Lower lobe of right lung (tissue), 2 donors: ENCODE measurements at places on chromosomes 5 and 9. TPM values are rescaled to one million over a fixed set of nuclear protein-coding genes. Genes with fewer than 3 reads are reported as not detected.

GRCh38 chr5:107483231-107484024 is 187.3 kb downstream of the EFNA5 start:
- no peak for DNase-seq

SPINK13 gene
- total RNA-seq = not detected

- DNase-seq = no peak
Observed at GRCh38 chr5:41199660-41200059, 13.7 kb downstream of the C6 start.

DNA sequence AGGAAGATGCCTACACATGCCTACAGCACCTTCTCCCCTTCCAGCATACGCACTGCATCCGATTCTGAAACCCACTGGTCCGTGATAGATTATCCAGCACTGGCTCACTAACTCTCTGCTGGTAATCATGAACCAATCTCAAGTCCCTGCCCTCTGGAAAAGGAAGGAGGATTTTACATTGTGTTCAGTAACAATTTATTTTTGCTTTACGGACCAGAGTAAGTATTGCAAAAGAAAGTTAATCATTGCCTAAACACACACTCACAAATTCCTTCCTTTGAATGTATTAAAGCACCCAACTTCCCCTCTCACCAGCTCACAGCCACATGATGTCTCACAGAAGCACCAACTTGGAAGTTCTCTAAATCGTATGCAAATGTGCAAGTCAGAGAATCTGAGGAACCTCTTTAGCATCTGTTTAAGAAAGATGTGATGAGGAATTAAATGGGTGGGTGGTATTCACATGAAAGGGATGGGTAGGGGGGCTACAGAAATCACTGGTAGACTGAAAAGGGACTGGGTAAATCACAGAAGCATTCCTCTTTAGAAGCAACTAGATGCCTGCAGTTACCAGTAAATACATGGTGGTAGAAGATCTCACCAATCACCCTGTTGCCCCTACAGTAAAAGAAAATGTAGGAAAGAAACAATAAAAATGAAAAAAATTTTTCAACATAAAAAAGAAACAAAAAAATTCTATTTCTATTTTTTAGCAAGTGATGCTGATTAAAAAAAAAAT is 8.4 kb downstream of the GNAQ start:
- DNase-seq = no peak

DNA sequence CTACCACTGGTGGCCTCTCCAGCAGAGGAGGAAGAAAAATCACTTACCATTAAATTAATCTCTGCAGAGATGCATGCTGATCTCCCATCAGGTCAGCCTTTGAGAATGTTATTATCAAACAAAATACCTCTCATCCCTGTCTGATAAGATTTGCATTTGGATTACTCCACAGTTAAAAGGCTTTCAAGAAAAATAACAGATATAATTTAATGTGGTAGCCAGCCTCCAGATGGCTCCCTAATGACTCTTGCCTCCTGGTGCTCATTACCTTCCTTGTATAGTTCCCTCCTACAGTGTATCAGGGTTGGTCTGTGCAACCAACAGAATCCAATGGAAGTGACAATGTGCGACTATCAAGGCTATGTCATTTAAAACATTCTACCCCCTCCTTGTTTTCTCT is 63.6 kb upstream of the TNPO1 start:
- DNase-seq = no peak

CLK4 gene
- 34.1 TPM for total RNA-seq

GLRA1 gene
- total RNA-seq = not detected

DNA sequence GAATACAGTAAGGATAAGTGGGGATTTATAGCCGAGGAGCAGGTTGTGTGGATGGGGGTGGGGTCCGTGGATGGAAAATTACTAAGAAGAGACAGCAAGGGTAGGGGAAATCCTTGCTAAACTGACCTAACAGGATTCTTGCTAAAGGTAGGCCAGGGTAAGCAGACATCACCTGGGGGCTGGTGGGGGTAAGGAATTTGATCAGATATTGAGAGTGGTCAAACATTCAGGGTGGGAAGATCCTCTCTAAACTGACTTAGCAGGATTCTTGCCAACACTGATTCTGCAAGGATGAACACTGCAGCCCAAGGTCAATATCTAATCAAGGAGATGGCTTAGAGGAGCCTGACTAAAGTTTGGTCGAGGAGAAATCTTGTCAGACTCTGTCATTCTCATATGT is 2.7 kb upstream of the PLGRKT start:
- DNase-seq = no peak

DNA sequence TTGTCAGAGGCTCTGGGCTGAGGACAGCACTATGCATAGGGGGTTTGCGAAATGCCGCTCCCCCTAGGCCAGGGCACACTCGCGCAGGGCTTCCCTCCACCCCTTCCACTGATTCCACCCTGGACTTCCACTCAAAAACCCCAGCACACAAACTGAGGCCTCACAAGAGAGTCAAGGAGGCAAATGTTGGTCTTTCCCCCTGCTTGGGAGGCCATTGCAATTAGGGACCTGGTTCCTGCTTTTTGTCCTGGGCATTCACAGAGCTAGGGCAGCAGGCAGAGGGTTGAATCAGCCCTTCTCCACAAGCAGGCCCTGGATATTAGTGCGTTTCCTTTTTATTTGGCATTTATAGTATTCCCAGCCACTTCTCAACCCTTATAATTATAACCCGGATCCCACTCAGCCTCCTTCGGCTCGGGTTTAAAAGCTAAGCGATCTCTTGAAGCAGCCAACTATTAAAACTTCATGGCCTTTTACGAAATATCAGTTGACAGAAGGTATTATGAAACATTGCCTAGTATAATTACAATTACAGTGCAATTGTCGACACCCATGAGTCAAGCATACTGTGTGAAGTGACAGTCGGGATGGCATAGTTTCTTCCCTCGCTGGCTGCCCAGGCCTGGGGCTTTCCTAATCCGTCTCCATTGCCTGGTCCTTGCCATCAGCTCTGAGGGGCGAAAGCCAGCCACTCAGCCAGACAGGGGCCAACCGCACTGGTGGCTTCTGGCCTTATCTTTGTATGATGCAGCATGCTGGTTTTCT is 285.5 kb upstream of the MAP3K1 start:
- DNase-seq = no peak

DNA sequence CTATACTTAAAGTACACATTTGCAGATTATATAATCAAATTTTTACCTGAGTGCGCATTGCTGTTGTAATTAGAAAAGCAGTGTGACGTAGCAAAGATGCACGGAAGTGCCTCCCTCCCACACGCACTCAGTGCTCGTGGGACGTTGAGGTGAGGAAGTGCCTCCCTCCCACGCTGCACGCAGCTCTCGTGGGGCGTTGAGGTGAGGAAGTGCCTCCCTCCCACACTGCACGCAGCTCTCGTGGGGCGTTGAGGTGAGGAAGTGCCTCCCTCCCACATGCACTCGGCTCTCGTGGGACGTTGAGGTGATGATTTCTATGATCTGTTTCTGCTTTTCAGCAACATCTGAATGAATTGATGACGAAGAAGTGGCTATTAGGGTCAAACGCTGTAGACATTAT is 21.0 kb downstream of the EXOC3 start:
- DNase-seq = peak; percentile 62

DNA sequence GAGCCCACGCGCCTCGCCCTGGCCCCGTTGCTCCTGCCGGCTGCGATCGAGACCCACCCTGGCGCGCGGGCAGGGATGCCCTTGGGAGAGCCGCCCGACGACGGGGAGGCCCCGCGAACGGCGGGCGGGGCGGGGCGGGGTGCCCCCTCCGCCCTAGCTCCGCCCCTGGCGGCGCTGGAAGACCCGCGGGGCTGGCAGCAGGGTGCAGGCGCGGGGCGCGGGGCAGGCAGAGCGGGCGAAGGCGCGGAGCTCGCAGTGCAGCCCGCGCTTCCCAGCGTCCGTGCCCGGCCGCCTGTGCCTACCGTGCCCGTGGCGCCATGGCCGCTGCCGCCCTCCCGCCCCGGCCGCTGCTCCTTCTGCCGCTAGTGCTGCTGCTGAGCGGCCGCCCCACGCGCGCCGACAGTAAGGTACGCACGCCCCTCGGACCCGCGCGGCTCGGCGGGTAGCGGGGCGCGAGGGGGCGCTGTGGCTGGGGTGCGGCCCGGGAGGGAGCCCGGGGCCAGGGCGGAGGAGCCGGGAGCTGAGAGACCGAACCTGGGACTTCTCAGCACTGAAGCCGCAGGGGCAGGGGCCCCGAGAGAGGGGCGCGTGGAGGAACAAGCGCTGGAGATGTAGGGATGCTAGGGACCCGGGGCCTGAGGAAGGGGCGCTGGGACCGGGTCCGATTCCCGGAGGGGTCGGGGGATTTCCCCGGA is at the start of gene OLFML2A:
Gene OLFML2A (plus strand): TSS at position 180 of the 695 bp plus-strand sequence. CDS start 138 bp downstream, at position 318.
- no peak for DNase-seq

GRCh38 chr5:1593903-1594356 is 70.2 kb upstream of the LPCAT1 start:
- no peak for DNase-seq
